Forelimb muscle (tissue), 1 donor: ENCODE measurements at places on chromosomes 7 and 10. TPM values are rescaled to one million over a fixed set of nuclear protein-coding genes. Genes with fewer than 3 reads are reported as not detected.
A peak's percentile ranks its signal among the peaks of the same experiment; 100 is the strongest.

DNA sequence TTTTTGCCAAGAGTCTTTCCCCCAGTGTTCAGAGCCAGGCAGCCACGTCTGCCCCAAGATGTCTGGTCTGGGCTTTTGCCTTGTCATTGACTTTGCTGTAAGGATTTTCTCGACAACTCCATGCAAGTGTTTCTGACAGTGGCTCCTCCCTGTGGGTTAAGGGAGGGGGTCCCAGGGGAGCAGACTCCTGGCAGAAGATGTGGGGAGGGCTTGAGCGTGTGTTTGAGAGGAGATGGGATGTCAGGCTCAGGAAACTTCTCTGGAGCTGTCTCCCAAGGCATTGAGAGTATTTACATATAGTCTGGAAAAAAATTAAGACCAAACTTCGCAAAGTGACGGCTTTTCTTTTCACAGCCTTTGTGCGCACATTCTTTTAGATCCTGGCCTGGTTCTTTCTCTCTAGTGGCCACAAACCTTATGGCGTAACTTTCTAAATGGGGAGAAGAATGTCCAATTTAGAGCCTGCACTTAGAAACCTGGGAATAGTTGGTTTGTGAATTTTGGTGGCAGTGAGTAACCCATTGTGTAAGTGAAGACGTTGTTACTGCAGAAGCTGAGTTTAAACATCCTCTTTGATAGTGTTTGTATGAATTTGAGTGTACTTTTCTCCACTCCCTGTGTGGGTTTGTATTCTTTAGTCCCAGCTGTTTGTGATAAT lies 201.5 kb downstream of the LRMDA start:
- DNase-seq = no peak

DNA sequence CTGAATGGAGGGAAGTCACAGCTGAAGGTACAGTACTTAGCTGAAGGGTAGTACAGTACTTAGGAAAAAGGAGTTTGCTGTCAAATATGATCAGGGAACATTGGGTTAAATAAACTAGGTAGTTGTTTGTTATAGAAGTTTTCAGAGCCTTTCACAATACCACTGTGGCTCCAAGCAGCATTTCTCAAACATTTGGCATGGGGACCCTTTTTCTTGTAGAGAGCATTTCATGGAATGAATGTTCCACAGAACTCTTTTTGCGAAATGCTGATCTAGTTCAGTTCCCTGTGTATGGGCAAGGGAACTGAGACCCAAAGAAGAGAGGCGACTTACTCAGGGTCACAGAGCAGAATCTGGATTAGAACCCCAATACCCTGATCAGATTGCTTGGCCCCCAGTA lies 31.5 kb upstream of the DDX50 start:
- DNase-seq = no peak

DNA sequence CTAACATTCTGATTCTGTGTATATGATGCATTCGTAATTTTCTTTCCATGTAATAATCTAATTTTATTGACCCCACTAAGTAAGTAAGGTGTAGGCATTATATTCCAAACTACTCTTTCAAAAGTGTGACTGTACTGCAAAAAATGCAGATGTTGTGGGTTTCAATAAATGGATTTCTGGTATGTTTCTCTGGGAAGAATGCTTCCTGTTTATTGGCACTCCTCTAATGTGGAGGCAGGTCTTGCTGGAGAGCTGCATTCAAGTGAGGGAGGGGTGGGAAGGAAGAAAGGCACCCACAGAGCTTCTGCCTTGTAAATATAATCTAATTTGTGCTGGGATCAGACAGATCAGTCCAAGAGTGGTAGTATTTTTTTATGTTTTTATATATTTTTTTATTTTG lies 23.9 kb downstream of the ST7 start:
- DNase-seq = no peak

PTPRN2 gene
- 1.7 TPM for polyA plus RNA-seq

GRCh38 chr10:118840071-118840775 lies 85.5 kb upstream of the CACUL1 start:
- DNase-seq = no peak

RBM20 gene
- 13.5 TPM for polyA plus RNA-seq

DNA sequence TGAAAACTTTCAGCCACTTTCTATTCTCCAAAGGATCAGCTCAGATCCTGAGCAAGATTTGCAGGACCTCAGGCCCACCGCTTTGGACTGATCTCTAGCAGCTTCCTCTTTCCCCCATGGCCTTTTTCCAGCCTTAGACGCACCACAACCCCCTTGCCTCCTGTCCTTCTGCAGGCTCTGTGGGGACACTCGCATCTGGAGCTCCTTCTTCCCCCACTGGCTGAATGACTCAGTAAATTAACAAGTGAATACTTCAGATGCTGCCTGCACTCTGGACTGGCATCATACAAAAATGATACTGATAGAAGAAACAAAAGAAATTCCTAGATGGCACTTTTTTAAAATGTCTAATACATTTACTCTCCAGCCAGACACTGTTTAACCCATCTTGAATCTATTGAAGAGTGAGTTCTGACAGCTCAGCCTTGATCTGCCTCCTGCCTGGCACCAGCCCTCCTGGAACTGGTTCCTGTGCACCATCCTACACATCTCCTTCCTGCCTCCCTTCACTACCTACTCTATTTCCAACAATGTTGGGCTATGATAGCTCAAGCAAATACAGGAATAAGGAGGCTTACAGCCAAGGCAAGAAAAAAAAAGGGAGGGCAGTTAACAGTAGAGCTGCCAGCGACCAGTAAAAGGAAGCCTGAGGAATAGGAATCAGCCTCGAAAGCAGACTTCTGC lies 3.3 kb downstream of the FRMPD2 start:
- DNase-seq = no peak

GRCh38 chr10:91924212-91925021 lies 847 bp downstream of the BTAF1 start:
- no peak for DNase-seq

DNA sequence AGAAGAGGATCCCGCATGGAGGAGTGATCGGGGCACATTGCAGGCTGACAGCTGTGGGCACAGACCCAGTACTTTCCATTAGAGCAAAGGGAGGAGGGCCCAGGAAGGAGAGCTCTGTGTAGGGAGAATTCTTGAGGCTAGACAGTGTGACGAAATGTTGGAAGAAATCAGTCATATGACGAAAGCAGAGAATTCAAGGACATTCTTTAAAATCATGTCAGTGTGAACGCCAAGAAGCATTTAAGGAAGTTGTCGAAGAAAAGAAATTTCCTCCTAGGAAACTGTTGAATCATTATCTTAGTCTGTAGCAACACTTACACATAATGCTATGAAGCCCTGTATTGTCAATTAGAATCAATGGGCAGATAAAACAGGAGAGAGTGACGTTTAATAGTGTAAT lies 191.3 kb upstream of the ADARB2 start:
- no peak for DNase-seq

TNKS2 gene
- 38.4 TPM for polyA plus RNA-seq

GRCh38 chr7:43201912-43202311 lies 89.5 kb downstream of the HECW1 start:
- no peak for DNase-seq

GRCh38 chr7:91299952-91300775 lies 35.9 kb downstream of the FZD1 start:
- no peak for DNase-seq

- DNase-seq = no peak
These were observed 27.8 kb downstream of the PPP1R3A start for GRCh38 chr7:113891031-113891350.

GRCh38 chr7:6727663-6728062 lies 20.9 kb upstream of the ZNF12 start:
- no peak for DNase-seq

PARD3 gene
- 40.0 TPM for polyA plus RNA-seq

VAX1 gene
- polyA plus RNA-seq = not detected

DNA sequence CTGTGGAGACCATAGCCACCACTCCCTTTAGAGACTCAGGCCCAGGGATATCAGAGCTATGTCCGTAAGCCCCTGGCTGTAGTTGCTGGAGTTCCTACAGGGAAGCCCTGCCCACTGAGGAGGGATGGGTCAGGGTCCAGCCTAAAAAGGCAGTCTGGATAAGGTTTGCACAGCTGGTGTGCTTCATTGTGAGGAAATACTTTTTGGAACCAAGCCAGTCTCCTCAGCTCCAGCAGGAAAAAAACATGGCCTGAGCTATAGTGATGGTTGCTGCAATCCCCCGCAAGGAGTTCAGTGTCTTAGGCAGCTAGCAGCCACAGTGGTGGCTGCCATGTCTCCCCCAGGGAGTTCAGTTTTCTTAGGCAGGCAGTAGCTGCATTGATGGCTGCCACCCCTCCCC lies 52.6 kb upstream of the CYP2C8 start:
- DNase-seq = no peak

DNA sequence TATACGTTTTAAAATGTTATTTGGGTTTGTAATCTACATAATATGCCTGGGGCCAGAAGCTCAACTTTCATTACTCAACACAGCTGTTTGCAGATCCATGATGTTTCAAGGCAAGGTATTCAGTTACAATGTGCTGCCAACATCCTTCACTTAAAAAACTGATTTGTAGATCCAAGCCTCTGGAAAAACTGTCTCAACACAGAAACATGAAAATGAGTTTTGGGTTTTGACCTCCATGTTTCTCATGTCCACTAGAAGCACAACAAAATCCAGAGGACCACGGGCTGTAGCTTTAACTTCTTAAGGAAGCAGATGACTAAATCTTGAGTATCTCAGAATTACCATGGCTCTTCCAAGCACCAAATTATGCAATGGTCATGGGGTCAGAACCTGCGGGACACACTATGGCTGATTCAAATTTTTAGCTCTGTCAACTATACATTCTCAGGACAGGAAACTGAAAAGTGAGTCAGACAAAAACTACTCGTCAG lies 247.1 kb upstream of the GRB10 start:
- DNase-seq = peak; percentile 25

DNA sequence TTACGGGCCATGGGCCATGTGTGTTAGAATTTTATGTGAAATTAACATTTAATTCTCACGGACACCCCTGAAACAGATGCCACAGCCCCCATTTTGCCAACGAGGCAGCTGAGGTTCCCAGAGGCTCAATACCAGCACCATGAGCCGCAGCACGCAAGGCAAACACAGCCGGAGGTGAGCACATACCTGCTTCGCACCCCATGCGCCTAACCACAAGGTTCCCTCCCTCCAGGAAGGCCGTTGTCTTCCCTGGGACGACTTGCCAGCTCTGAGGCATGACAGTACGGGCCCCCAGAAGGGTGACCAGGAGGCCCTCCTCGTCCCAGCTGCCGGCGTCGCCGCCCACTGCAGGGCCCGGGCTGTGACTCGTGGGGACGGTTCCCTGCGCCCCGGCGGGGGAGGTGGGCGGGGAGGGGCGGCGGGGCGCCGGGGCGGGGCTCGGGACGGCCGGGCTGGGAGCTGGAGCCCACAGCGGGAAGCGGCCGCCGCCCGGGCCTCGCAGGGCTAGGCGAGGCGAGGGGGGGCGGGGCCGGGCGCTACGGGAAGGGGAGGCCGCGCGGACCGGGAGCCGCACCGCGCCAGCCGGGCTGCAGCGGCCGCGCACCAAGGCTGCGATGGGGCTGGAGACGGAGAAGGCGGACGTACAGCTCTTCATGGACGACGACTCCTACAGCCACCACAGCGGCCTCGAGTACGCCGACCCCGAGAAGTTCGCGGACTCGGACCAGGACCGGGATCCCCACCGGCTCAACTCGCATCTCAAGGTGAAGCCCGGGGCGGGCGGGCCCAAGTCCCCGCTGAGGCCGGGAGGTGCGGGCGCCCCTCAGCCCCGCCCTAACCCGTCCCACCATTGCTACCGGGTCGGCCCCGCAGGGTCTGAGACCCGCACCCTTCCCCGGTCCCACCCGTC lies at the start of gene CAV2:
TSS of gene CAV2 (plus strand) at position 571 of the 910 bp plus-strand sequence. CDS start at position 615, 44 bp downstream.
- no peak for DNase-seq

DNA sequence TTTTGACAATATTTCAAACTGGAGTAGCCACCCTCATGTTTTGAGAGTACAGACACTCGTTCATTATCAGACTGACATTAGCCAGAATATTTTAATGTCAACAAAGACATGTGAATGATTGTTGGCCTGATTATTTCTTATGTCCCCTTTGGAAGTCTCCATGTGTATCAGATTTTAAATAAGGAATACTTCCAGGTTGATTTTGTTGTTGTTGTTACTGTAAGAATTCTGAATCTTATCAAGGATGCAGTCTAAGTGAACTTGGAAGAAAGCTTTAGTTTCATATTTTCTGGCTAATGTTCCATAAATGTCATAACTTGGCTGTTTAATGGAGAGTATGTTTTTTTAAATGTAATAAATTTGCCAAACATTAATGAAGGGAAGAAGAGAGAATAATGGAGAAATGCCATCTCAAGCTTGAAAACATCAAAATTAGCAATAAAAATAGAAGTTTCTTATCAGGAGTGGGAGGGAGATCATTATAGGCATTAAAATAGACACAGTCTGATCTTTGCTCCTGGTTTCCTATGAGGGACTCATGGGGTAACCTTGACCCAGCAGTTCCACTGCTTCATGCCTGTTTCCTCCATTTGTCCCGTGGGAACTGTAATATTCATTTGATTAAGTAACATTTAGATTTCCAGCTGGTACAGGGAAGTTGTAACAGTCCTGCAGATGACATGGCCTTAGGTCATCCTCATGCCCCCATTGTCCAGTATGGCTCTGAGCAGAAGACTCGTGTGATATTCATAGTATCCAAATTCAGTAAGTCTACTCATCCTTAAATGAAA lies 122.4 kb upstream of the KIAA1217 start:
- DNase-seq = no peak

PDE6C gene
- 0.58 TPM for polyA plus RNA-seq

GRCh38 chr7:1892011-1892965 lies 222.2 kb downstream of the ELFN1 start:
- DNase-seq = no peak

GRCh38 chr10:74991435-74991834 lies 120.0 kb upstream of the SAMD8 start:
- no peak for DNase-seq

USP6NL gene
- 7.7 TPM for polyA plus RNA-seq

TEX36 gene
- not detected for polyA plus RNA-seq

DNA sequence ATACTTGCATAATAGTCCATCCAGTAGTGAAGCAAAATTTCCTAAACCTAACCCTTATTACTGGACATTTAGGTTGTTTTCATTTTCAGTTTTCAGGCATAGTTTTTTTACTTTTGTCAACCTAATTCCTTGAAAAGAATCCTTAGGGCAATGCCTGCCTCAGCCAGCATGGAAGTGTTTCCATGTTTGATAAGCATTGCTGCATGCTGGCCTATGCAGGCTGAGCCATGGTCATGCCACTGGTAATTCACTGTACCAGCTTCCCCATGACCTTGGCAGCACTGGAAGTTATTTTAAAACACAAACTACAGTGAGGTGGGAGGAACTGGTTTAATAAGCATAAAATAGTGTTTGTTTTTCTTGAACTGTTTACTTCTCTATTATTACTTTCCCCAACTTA lies 27.8 kb upstream of the PLCE1 start:
- no peak for DNase-seq
